Tibial nerve (tissue), 4 donors: ENCODE measurements at places on chromosomes 4 and X. TPM values are rescaled to one million over a fixed set of nuclear protein-coding genes. Genes with fewer than 3 reads are reported as not detected.

- no peak for DNase-seq
Observed at GRCh38 chr4:22790631-22791030, 97.9 kb downstream of the GBA3 start.

- DNase-seq = no peak
Observed at GRCh38 chr4:125368146-125368545, 53.4 kb downstream of the FAT4 start.

- DNase-seq = no peak
Observed at GRCh38 chrX:16711893-16712547, 449 bp downstream of the CTPS2 start.

DNA sequence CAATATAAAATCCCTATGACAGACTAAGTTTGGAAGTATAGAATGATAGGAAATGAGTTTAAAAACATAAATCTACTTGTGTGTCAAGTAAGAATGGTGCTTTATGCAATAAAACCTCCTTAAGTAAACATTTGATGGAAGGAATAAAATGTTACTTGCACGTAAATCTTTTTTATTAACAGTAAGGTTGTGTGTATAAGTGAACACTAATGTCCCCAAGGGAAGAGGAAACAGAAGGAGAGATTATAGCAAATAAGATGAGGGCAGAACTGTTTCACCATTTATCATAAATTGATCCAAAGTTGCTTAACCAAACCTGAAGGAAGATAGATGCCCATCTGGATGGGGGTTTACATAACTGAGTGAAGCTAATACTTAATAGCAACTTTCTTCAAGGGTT, 86.8 kb downstream of the FRMPD4 start:
- no peak for DNase-seq

DNA sequence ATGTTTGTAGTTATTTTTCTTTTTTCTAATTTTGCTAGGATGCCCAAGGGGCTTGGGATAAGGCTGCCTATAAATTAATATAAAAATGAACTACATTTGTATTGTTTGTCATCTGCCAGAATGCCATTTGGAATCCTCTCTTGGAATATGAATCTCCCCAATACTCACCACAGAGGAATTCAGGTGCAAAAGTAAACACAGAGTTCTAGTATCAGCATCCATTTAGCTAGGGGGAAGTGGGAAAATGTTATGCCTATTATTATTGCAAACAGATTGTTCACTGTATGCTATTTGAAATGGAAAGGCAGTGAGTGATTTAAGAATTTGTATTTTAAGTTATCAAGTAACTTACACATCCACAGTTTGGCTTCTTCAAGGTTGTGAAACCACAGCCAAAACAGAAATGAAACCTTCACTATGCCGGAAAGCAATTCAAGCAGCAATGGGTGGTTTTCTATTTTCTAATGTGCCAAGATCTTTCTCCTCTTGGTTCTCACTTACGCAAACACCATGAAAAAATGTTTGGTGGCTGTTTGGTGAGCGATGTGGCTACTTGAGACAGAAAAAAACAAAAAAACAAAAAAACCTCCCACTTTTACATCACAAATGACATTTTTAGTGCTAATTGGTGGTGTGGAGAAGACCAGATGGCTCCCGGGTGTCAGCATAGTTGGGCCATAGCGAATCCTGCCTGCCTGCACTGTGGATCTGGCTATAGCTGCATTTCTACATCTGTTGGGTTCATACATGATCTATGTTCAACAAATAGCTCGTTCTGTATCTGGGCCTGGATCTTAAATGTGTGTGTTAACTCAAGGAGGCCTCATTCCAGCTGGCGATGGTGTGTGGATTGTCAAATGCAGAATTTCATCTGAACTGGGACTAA, 200.8 kb upstream of the GIMD1 start:
- no peak for DNase-seq

DNA sequence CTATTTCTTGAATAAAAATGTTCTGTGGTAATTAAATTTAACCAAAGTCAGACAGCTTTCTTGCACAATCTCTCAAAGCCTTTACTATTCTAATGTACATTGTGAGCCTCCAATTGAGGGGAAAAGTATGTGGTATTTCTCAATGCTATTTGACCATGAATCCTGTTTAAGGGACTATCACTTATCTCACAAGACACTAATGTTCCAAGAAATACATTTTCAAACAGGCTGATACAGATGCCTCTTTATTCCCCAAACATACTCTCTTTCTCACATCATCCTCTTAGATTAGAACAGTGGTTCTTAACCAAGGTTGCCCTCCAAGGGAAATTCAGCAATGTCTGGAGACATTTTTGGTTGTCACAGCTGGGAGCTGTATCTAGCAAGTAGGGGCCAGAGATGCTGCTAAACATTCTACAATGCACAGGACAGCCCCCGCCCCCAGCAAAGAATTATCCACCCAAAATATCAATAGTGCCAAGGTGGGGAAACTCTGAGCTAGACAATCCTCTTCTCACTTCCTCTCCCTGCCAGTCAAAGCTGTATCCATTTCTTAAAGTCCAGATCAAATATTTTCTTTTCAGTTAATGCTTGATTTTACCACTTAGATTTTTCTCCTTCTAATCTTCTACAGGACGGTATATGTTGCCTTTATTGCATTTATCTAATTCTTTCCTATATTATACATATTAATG, 129.2 kb upstream of the TRIM2 start:
- no peak for DNase-seq

- no peak for DNase-seq
Observed at GRCh38 chr4:108861334-108861733, 98.5 kb upstream of the ETNPPL start.

DNA sequence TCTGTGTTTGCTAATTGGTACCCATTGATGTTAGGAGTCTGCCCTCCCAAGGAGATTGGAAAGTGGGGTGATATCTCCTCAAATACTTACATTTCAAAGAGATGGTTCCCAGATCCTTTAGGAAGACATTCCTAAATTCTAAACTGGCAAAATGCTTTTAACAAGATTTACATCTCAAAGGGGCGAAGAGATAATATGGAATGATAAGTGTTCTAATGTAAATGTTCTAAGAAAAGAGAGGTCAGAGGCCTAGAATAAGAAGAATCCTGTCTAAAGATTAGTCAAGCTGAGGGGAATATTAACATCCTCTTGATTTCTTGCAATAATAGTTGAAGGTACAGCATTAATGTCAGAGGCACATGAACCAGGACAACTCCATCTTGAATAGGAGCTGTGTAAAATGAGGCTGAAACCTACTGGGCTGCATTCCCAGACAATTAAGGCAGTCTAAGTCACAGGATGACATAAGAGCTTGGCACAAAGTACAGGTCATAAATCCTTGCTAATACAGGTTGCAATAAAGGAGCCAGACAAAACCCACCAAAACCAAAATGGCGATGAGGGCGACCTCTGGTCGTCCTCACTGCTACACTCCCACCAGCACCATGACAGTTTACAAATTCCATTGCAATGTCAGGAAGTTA, 2248.1 kb downstream of the ARAP2 start:
- DNase-seq = no peak

DNA sequence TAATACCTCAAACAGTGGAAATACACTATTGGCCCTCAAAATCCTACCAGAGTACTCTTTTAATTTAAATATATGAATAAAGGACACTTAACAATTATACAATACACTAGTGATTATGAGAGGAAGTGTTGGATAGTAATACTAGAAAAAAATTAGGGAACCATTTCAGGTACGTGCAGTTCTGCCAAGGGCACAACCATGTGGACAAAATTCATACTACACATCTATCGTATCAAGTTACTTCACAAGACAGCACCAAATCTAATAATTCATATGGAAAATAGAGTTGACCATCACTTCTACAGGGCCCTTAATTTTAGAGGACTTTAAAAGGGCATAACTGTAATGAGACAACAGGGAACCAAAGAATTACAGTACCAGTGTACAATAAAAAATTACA, 69.2 kb upstream of the ZCCHC13 start:
- no peak for DNase-seq

DNA sequence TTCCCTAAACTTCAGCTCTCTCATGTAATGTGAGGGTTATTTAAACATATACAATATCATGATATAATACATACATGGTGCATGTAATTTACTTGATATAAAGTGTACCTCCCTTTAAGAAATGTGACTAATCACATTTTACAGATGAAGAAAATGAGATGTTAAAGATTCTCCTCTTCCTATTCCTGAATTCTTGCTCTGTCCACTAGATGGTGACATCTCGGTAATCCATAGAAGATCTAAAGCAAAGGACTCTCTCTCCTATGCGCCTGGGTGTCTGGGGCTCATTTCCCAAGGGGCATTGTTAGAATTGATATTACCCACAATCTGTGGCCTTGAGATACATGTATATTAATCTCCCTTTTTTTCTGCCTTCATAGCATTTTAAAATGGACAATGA, 804.9 kb downstream of the RAB28 start:
- no peak for DNase-seq

DNA sequence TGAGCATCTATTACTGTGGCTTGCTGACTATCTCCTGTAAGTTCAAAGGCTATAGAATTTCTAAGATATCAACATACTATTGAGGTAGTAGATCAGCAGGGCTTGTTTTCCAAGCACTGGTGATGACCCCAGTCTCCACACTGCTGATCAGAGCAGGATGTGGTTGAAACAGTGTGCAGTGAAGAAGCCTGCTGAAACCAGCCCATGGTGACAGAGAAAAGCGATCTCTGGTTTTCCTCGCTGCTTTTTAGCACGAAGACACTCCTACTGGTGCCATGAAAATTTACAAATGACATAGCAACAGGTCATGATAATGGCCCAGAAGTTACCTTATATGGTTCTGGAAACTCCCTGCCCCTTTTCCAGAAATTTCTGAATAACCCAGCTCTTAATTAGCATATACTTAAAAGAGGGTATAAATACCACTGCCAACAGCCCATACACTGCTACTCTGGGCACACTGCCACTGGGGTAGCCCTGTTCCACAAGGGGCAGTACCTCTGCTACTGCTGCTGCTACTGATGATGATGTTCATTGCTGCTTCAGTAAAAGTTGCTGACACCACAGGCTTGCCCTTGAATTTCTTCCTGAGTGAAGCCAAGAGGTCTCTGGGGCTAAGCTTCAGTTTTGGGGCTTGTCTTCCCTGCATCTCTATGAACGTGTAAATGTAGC, 1689.5 kb upstream of the PCDH10 start:
- no peak for DNase-seq

DNA sequence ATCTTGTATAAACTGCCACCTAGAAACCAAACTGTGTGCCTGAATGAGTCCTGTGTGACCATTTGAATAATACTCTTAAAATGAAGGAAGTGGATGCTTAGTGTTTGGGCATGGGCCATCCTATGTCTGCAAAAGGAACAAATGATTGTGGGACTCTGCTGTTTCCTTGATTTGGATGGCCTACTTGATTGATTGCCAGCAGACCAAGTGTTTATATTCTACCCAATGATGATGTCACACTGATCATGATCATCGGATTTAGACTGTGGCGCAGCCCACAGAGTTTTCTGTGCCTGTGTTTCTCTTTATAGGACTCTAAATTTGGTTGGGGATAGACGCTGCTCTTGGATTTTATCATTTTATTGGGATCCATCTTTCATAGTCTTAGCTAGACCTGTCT, 4.4 kb downstream of the SEPTIN11 start:
- DNase-seq = no peak

DNA sequence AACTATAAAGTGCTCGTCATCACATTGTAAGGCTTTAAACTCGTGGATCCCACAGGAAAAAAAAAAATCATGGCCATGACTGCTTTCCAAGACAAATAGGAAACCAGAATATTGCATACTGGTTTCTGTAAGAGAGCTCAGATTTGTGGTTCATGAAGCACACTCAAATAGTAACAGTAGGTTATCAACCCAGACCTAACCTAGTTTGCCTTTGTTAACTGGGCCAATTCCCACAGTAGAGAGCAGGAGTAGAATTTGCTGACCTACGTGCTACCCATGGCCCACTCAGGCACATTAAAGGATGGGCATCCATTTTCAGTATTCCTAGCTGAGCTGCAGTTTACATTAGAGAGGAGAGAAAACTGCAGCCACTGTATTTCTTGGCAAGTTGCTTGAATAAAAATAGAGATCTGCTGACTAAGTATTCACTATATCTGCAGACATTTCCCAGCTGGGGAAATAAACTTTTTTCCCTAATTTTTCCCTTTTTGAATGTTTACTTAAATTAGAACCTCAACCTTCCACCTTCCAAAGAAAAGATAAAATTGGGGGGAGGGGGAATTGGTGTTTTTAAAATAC, 218.5 kb downstream of the SPANXN3 start:
- no peak for DNase-seq

DNA sequence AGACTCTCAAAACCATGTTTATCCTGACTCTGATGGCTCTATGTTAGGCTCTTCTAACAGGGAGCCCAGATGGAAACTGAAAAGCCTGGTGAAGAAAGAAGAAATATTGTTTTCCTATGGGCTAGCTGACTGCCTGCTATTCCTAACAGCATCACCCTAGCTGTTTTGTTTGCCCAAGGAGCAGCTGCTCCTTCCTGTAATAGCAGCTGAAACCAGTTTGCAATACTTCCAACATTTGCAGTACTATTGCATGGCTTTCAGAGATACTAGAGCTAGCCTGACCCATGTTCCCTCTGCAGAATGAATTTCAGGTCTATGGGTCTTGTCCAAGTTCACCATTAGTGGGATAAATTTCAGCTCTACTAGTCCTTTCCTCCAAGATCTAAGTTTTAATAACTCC, 495.2 kb downstream of the INPP4B start:
- no peak for DNase-seq

DNA sequence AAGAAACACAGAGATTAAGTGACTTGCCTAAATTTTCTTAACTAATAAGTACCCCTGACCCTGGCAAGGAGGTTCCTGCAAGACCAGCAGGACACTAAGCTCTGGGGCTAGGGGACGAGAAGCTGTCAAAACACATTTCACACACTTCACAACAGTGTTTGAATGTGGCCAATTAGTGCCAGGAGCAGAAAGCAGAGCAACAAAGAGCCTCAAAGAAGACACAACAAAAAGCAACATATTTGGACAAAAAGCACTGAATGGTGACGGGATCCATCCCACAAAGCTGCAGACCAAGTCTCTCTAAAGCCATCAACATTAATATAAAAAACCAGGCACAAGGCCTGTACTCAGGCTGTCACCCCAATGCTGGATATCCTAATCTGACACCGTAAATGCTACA, 361.9 kb upstream of the RASGEF1B start:
- no peak for DNase-seq

GRCh38 chr4:146051728-146052391, 113.2 kb upstream of the ZNF827 start:
- DNase-seq = no peak

PHOX2B gene
- total RNA-seq = not detected

SLC10A3 gene
- 17.8 TPM for total RNA-seq

SPANXA1 gene
- total RNA-seq = not detected

TRPC5OS gene
- total RNA-seq = not detected

GPRASP1 gene
- total RNA-seq = 10.5 TPM

CT45A7 gene
- total RNA-seq = not detected

HSD17B13 gene
- not detected for total RNA-seq
